ENCODE measurements at places on chromosomes 1 and 21.

DNA sequence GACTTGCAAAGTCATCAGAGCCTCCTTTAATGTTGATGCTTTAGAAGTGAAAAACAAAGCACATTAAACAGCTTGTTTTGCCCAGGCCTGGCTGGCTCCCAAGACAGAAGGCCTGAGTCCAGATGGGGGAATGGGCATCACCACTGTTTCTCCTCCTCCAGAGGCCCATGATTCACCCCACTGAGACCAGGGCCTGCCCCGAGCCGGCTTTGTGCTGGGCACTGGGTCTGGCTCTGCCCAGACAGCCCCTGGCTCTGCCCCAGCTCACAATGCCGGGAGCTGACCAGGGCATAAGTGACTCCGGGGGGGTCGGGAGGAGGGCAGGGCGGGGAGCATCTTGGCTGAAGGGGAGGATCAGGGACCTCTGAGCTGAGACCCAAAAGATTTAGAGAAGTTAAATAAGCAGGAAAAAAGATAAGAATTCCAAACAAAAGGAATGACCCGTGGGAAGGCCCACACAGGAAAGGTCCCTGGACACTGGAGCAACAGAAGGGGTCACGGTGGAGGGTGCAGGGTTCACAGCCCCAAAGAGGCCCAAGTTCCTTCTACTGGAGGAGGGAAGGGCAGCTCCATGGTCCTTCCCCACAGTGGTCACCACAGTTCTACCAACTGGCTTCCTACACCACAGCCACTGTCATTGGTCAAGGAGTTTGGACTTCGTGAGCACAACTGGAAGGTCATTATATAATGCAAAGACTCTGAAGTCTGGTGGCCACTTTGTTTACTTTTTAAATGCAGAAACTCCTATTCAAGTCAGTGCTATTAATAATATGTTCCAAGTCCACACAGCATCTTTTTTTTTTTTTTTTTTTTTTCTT lies 5.5 kb downstream of the C2CD2 start:
- peak; percentile 75 for DNase-seq

DNA sequence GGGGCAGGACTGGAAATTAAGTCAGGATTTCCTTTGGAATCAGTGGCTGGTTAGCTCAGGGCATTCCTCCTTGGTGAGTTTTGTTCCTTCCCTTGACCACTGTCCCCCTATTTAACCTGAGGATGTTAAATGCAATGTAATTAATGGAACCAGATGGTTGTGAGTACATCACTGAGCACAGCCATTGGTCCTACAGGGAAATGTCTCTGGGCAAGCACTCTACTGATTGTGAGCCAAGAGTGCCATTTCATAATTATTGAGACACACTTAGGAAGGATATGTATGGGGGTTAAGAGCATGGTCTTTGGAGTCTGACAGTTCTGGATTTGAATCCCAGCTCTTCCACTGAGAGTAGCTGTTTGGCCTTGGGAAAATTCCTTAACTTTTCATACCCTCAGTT lies 74.4 kb downstream of the SPAG17 start:
- DNase-seq, result no peak

DNA sequence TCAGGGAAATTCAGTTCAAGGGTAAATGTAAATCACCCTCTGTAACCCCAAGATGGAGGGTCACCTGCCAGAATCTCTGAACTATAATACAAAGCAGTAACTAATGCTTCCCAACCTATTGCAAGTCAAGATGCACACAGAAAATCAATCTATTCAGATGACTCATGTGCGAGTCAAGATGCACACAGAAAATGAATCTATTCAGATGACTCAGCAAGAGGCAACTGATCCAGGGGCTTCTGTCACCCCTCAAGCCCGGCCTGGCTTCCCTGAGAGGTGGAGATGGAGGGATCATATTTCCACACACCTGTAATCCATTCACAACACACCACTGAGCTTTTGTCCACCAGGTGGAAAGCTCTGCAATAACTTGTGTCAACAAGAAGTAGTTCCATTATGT lies 17.4 kb upstream of the HIVEP3 start:
- DNase-seq, result no peak

- DNase-seq, result no peak
Observed at GRCh38 chr1:194013561-194013960, 827.1 kb upstream of the B3GALT2 start.

- no peak for DNase-seq
Observed at GRCh38 chr21:29382030-29382654, 83.4 kb downstream of the BACH1 start.

DNA sequence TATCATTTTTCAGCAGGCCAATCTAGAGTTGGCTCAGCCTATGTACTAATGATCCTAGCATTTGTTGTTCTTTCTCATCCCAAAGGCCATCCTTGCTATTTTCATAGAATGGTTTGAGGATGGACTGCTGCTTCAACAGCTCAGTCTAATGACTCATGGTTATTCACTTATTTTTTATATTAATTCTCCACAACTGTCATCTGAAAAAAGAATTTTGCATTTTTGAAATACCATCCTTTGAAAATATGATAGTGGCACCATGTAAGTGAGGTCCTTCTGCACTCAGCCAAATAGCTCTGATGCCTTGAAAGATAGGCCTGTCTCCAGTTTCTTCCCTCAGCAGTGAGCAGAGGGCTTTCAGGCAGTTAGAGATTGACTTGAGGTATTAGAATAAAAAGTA lies 377.5 kb downstream of the LMO4 start:
- DNase-seq, result no peak

DNA sequence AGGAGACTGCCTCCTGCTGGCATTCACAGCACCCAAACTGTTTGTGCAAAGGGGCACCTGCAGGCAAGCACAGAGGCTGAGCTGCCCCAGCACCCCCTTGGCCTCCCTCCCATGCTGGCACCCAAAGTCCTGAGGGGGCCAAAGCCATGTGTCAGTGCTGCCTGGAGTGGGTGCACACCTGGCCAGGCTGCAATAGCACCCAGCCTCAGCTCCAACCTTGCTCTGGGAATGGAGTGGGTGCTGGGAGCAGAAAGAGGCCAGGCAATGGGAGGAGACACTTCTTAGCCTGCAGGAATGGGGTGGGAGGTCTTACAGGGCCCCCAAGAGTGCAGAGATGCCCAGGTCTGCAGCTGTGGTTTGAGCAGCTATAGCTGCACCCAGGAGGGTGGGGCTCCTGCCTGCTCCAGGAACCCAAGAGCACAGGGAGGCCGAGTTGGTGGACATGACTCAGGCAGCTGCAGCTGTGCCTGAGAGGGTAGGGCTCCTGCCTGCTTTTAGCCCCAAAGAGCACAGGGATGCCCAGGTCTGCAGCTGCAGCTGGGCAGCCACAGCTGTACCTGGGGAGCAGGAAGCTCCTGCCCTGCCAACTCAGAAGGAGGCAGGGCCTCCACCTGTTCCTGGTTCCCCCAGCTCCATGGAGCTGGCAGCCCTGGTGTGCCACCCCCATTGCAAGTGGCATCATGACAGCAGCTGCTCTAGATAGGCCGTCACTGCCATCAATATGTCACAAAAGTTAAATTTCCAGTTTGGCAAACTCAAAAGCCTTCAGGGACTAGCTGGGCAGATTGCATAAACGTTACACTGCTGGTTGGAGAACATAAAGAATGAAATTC lies 5.3 kb upstream of the CHD1L start:
- no peak for DNase-seq

DNA sequence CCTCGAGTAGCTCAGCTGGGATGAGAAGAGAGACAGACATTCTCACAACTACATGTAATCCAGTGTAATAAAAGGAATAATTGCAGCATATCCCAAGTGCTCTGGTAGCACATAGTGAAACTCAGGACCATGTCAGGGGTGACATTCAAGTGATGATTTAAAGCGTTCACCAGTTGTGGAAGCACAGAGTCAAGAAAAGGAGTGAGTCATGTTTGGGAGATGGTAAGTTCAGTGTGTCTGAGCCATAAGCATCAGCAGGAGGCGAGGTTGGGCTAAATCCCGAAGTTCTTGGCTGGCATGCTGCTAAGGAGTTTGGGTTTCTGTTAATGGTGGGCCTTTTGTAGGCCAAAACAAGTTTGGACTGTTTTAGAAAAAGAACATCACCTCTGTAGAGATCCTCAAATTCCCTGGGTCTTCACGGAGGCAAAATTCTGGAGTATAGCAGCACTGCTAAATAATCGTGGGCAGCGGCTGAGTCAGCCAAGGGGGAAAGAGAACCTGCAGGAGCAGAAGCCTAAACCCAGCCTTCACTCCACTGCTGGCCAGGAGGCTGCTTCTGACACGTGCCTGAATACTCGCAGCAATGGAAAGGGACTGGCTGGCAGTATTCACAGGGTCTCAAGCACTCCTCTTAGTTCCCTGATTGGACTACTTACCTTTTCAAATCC lies 7.2 kb upstream of the NHLH1 start:
- no peak for DNase-seq

- peak; percentile 51 for DNase-seq
Observed at GRCh38 chr1:46523496-46524353, 27.7 kb downstream of the KNCN start.

- DNase-seq, result no peak
Observed at GRCh38 chr1:204685236-204686006, at the start of gene LRRN2. Gene LRRN2 (minus strand): TSS chr1:204685738. CDS start chr1:204619992, 65,746 bp downstream.

Data from chondrocyte (in vitro differentiated cells).